ENCODE measurements at places on chromosomes 2 and 18.

DNA sequence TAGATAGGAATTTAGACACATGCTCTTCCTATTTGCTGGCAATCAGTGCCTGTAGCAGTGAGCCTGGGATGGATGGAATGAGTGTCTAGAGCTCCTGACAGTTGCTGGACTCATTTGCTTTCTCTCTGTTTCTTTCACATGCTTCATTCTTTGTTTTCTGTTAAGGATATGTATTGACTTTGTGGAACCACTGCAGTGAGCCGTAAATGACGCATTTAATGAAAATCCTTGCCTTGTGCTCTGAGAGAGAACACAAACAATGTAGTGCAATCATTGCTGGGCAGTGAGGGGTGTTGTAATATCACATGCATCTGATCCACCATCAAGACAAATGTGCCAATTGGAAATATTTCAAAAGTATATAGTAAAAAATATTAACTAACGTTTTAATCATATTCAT is 25.2 kb upstream of the CDH20 start:
- DNase-seq, result no peak

- DNase-seq, result no peak
Measured at GRCh38 chr2:23425338-23425871, 40.4 kb downstream of the KLHL29 start.

DNA sequence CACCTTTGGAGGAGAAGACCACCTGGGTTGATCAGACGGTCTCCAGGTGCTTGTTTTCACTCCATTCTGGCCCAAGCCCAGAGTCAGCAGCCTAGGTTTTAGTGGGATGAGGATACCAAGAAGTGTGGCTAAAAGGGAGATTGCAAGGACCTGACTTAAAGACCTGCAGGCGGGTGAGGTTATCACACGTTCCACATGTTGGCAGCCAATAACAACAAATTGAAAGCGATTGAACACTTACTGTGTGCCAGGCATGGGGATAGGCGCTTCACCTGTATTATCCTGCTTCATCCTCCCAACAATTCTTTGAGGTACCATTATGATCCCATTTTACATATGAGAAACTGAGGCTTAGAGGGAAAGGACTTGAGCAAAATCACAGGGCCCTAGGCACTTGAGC is 5.0 kb downstream of the ARL4C start:
- DNase-seq, result no peak

- DNase-seq, result no peak
Measured at GRCh38 chr18:33750366-33750765, 172.3 kb downstream of the ASXL3 start.

DNA sequence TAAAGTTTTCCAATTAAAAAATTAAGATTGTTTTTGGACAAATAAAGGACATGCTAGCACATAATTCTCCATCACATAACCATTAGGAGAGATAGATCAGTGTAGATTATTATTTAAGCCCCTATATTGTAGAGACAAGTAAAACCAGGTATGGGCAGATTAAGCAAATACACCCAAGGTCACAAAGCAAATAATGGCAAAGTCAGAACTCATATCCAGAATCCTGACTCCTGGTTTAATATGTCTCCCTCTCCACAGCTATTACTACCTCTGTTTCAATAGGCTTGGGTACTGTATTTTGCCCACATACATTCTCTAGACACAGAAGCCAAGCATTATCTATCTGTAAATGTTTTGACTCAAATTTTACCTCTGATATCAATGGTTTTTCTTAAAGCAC is 282.3 kb downstream of the EPHA4 start:
- no peak for DNase-seq

- DNase-seq, result no peak
Measured at GRCh38 chr18:28504066-28504465, 327.1 kb upstream of the CDH2 start.

- no peak for DNase-seq
Measured at GRCh38 chr2:233051241-233052149, 8.6 kb upstream of the INPP5D start.

DNA sequence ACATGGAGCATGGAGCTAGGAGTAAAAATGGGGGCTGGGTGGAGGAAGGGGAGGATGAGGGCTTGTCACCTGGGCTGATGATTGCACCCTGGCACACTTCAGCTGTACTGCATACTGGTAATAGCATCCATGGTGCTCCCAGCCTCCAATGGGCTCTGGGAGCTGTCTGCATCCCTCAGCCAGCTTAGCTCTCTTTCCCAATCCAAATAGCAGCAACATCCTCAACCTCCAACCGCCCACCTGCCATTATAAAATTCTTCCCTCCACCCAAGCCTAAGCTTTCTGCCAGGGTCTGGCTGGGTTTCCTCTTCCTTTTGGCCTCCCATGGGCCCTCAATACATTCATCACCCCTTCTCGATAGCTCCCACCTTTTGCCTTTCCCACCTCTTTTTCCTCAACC is 110.1 kb downstream of the LYPD1 start:
- DNase-seq, result no peak

- DNase-seq, result no peak
Measured at GRCh38 chr2:186590350-186590758, 498 bp downstream of the ITGAV start.

DNA sequence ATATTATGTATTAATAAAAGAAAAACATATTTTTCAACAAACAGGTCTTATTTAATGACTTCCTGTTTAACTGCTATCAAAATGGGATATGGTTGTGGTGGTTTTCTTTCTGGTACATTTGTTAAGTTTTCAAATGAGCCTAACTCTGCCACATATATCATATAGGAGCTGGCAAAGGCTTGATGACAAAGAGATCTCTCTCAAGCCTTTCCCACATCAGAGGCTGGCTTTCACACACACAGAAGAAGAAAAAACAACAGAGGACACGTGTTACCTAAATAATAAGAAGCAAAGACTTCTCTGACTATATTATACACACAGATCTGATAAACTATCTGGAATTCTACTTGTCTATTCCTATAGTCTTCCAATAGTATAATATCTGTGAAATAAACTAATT is 46.1 kb downstream of the CFAP36 start:
- DNase-seq, result no peak

- DNase-seq, result no peak
Measured at GRCh38 chr2:185676316-185676715, 62.3 kb upstream of the FSIP2 start.

DNA sequence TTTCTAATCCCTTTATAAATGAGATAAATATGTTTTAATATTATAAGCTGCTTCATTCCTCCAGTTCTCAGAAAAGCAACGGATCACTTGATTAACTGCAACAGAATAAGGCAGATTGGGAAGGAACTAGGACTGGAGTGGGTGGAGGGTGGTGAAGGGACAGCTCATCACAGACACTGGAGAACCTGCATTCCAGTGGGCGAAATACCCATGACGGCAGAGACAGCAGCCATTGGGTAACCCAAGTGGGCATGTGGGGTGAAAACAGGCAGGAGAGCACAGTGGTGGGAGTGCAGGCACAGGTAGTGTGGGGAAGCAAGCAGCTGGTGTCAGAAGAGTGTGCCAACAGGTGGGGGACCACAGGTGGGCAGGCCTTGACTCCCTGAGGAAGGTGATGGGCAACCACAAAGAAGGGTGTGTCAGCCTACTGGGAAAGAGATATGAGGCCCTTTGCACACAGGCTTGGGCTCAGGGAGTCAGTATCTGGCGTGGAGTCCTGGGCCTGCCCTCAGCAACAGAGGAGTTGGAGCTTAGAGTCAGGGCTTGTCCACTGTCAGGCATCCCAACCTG is 27.2 kb downstream of the DPYSL5 start:
- no peak for DNase-seq

- DNase-seq, result no peak
Measured at GRCh38 chr2:120365236-120365793, 19.4 kb downstream of the INHBB start.

DNA sequence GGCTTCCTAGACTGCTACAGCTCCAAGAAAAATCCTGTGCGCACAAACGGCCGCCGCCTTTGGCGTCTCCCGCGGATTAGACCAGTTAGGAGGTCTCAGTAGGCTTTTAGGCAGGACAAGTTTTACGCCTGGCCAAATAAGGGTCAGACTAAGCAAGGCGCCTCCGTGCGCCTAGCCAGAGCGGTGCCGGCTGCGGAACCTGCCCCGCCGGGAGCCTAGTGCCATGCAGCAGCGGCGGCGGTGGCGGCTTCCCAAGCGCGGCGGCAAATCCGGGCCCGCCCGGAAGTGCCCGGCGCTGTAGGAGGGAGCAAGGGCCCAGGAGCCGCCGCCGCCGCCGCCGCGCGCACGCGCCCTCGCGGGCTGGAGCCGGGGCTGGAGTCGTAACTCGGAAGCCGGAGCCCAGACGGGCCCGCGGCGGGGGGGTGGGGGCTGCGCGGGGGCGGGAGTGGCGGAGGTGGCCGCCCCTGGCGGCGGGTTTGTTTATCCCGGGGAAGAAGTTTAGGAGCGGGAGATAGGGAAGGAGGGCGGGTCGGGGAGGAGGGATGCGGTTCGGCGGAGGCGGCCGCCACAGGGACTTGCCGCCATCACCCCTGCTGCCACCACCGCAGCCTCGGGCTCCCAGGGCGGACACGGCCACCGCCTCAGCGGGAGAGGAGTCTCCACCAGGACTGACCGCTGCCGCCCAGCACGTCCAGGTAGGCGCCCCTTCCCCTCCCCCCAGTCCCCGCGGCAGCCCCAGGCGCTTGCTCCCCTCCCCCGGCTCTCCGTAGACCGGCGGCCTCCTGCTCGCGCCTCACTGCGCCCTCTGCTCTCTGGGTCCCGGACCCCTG is at the start of gene SPOPL:
Gene SPOPL, plus strand, starts transcription at position 346 of the 830 bp plus-strand sequence. CDS start 48,447 bp downstream, outside the sequence.
- DNase-seq, result peak; percentile 85

GRCh38 chr2:44330801-44331200 is 30.5 kb downstream of the PREPL start:
- no peak for DNase-seq

GRCh38 chr2:28623582-28624405 is 127.8 kb upstream of the PPP1CB start:
- no peak for DNase-seq

GRCh38 chr2:158142568-158143332 is 41.1 kb downstream of the UPP2 start:
- no peak for DNase-seq

- no peak for DNase-seq
Measured at GRCh38 chr2:65103013-65103715, 26.7 kb downstream of the RAB1A start.

DNA sequence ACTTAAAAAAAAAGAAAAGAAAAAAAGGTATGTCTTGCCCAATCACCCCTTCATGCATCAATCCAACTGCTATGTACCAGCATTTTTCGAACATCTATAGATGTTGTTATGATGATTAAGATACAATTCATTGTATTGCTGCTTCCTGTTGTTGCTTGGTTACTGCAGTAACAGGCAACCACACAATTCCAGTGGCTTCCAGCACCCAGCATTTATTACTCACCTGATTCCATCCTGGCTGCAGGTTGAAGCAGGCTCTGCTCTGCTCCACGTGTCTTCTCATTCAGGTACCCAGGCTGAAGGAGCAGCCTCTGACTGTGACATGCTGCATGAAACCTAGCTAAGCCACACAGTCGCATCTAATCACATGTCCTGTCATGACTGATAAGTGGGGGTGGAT is 196.9 kb downstream of the INO80D start:
- DNase-seq, result no peak

GRCh38 chr2:102030855-102031527 is 39.2 kb downstream of the IL1R2 start:
- DNase-seq, result no peak

- no peak for DNase-seq
Measured at GRCh38 chr2:29952973-29953372, 31.6 kb upstream of the ALK start.

- no peak for DNase-seq
Measured at GRCh38 chr2:147442816-147443215, 402.0 kb upstream of the ACVR2A start.

DNA sequence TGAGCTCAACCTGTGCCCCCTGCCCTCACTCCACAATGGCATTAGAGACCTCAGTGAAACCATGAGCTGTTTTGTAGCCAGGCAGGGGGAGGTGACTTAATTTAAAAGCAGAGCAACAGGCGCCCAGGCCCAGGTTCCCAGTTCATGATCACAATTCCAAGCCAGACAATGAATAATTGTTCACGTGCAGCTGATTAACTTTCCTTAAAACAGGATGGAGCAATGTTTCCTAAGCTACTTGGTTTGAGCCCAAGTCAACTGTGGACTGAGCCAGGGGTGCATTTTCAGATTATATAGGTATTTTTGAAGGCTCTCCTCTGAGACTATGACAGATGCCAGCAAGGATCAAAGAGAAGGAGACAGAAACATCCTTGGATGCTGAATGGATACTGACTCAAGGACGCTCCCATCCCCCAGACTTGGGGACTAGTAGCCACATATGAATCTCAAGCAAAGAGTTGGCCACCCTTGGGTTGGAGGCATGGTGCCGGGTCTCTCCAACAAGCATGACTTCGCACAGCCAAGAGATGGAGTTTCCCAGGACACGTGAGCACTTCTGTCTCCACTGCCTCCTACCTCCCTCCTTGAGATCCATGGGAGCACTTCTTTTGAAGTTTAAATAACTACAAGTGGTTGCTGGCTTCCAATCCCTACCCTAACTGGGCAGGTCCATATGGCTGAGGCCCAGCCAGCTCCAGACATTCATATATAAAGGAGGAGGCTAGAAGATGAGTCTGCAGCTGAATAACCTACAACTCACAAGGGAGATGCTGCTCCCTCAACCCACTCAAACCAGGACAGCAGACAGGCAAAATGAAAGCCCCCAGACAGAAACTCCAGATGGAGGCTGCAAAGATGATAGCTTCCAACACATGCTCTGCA is 12.7 kb downstream of the SMAD7 start:
- DNase-seq, result no peak

GRCh38 chr2:177314194-177314593 is 49.7 kb upstream of the NFE2L2 start:
- no peak for DNase-seq

- no peak for DNase-seq
Measured at GRCh38 chr18:25724997-25725396, 365.4 kb downstream of the SS18 start.

- no peak for DNase-seq
Measured at GRCh38 chr2:56615760-56616159, 432.0 kb downstream of the CCDC85A start.

- DNase-seq, result no peak
Measured at GRCh38 chr18:497688-498087, 2.8 kb downstream of the COLEC12 start.

GRCh38 chr18:30970196-30970816 is 72.2 kb downstream of the DSC3 start:
- DNase-seq, result no peak

DNA sequence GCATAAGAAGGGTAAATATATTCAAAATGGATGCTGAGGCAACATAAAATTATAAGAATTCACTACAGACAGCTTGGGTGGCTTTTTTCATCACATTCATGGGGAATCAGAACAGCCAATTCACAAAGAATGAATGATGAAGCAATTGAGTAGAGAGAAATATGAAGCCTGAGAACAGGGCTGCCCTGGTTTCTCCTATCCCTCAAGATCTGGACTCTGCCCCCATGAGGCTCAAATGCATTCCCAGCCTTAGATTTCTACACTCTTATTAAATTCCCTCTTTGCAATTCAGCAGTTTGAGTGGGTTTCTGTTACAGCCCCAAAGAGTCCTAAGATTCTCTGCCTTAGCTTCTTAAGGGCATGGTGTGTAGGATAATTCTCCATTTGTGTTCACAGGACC is 172.5 kb downstream of the MAIP1 start:
- no peak for DNase-seq

- DNase-seq, result no peak
Measured at GRCh38 chr18:79857082-79857671, 59.4 kb downstream of the KCNG2 start.

GRCh38 chr2:11744631-11745394 is 1.6 kb upstream of the LPIN1 start:
- DNase-seq, result no peak

- no peak for DNase-seq
Measured at GRCh38 chr2:67514515-67514914, 117.4 kb downstream of the ETAA1 start.

GRCh38 chr2:25677877-25678276 is 4.5 kb upstream of the DTNB start:
- no peak for DNase-seq
